ENCODE measurements at places on chromosomes 1 and 21. TPM values are rescaled to one million over a fixed set of nuclear protein-coding genes. Genes with fewer than 3 reads are reported as not detected.

DYNLT5 gene
- 0.32 TPM for polyA plus RNA-seq

ASB17 gene
- not detected for polyA plus RNA-seq

GRCh38 chr1:212293579-212293978 is 8.4 kb downstream of the PPP2R5A start:
- no peak for DNase-seq

GRCh38 chr1:96256130-96256790 is 465.3 kb upstream of the PTBP2 start:
- no peak for DNase-seq

DNA sequence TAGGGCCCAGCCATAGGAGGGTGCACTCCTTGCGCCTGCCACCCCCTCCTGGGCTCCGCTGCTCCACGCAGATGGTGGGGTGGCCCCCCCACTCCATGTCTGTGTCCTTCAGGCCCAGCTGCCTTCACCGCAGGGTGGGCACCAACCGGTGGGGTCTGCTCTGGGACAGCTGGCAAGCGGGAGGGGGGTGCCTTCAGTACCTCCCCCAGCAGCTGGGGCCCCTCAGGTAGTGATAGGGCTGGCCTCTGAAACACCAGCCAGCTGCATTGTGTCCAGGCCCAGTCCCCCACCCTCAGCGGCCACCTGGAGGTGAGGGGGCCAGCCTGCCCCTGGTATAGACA is 360 bp downstream of the GJC2 start:
- no peak for DNase-seq

GRCh38 chr1:45892068-45892785 is 88.8 kb downstream of the MAST2 start:
- peak; percentile 94 for DNase-seq
